Activated CD4-positive, CD25-positive, alpha-beta regulatory T cell (primary cell): ENCODE measurements at places on chromosomes 5 and 9.

DNA sequence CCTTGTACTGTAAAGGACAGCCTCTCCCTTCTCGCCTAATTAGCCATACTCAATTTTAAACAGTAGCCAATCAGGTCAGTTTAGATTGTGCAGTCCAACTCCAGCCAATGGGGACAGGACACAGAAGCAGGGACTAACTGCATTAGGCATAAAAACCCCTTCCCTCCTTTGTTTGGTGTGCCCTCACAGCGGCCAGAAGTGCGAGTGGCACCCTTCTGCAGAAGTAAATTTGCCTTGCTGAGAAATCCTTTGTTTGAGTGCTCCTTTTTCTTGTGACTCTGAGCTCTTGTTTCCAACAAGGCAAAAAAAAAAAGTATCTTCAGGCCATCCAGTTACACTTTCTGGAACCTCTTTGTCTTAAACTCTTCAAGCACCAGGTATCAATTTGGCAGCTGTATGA is 97.4 kb downstream of the FAM114A2 start:
- DNase-seq: no peak

- DNase-seq: no peak
Observed at GRCh38 chr5:7418276-7418675, 22.3 kb downstream of the ADCY2 start.

- DNase-seq: no peak
Observed at GRCh38 chr9:95605816-95606488, 89.2 kb upstream of the PTCH1 start.

DNA sequence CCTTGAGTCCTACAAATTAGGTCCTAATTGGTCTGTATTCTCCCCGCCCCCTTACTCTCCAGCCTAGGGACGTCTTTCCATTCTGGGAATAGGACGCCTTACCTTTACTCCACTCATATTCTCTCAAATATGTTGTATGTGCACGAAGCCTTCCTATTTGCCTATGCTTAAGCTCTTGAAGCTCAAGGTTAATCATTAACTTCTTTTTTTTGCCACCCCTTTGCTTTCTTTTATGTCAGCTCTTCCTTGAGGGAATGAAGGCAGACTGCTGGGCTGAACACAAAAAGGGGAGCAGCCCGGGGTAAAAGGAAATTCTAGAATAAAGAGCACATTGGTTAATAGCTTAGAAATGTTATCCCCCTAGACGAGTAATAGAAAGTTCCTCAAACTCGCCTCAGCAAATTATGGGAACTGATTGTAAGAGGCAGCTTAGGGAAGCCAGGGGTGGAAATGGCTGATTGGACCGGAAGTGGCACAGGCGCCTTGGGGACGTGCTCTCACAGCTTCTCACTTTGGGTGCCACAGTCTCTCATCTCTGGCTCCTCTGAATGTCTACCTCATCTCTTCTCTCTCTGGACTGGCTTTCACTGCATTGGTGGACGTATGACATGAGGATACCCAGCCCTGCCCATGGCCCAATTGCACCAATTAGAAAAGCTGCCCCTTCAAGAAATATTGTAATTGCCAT is 122.3 kb upstream of the IL12B start:
- DNase-seq: no peak

DNA sequence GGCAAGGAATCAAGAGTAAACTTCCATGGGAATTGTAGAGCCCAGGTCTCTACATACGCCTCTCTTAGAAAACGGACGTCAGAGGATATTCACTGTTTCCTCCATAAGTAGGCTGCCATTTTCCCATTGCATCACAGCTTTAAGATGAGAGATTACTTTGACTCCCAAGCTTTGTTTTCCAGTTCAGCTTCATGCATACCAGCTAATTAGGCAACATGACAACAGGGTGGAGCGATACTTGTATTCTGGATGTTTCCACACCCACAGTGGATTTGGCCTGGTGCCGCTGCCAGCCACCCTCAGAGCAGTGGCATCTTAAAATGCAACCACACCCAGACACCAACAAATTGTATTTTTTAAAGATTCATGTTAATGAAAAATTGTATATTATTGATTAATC is 20.9 kb upstream of the SPINK5 start:
- no peak for DNase-seq

GRCh38 chr5:173961418-173961817 is 27.6 kb upstream of the C5orf47 start:
- no peak for DNase-seq

DNA sequence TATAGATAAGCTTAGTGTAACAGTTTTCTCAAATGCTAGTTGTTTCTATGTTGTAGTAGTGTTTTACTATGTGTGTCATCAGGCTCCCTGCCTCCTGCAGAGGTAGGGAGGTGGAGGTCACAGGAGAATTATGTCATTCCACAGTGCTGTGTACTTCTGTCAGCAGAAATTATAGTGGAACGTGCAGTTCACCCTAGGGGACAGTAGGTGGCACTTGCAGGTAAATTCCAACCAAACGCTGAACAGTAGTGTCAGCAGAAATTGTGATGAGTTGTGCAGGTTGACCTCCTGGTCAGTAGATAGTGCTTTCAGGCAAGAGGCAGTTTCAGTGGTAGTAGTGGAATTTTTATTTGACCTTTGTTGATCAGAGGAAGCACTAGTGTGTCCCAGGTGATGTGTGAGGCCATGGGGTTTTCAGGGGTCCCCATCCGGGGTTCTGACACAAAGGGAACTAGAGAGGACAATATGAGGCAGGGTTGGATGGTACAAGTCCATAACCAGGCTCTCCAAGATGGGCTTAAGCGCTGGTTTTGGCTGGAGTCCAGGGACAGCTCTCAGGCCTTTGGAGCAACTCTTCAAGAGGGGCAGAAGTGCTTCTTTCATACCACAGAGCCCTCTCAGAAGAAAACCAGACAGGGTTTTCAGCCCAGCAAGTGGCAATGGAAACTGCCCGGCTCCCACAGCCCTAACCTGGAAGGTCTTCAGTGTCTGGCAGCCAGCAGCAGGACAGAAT is 402.9 kb downstream of the CYLC2 start:
- DNase-seq: no peak

- DNase-seq: no peak
Observed at GRCh38 chr5:67989456-67989855, 226.1 kb upstream of the PIK3R1 start.

GRCh38 chr5:2374703-2375102 is 376.8 kb downstream of the IRX2 start:
- no peak for DNase-seq

DNA sequence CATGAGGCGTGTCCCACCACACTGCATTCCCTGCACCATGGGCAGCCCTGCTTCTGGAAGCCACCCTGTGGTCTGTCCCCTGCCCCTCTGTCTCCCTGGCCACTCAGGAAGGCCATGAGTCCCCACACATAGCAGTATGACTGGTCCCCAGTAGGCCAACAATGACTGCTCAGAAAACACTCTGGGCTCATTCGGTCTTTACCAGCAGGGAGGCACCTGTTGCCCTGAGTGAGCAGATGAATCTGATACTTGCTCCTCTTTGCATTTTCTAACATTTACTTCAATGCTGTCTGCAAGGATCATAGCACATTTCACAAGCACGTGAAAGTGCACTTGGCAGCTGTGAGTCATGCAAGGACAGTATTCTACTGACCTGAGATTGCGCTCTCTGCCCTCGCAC is 365.4 kb upstream of the IRX1 start:
- DNase-seq: no peak

DNA sequence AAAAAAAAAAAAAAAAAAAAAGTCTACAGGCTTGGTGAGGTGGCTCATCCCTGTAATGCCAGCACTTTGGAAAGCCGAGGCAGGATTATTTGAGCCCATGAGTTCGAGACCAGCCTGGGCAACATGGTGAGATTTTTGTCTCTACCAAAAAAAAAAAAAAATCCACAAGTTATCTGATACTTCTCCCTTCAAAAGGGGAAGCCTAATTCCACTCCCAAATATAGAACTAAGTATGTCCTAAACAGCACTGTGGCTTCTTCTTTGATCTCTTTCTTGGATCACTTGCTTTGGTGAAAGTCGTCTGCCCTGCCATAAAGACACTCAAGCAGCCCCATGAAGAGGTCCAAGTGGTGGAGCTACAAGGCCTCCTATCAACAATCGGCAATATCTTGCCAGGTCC is 18.8 kb upstream of the STING1 start:
- DNase-seq: no peak

GRCh38 chr9:124894035-124894740 is 32.3 kb downstream of the ARPC5L start:
- DNase-seq: no peak

DNA sequence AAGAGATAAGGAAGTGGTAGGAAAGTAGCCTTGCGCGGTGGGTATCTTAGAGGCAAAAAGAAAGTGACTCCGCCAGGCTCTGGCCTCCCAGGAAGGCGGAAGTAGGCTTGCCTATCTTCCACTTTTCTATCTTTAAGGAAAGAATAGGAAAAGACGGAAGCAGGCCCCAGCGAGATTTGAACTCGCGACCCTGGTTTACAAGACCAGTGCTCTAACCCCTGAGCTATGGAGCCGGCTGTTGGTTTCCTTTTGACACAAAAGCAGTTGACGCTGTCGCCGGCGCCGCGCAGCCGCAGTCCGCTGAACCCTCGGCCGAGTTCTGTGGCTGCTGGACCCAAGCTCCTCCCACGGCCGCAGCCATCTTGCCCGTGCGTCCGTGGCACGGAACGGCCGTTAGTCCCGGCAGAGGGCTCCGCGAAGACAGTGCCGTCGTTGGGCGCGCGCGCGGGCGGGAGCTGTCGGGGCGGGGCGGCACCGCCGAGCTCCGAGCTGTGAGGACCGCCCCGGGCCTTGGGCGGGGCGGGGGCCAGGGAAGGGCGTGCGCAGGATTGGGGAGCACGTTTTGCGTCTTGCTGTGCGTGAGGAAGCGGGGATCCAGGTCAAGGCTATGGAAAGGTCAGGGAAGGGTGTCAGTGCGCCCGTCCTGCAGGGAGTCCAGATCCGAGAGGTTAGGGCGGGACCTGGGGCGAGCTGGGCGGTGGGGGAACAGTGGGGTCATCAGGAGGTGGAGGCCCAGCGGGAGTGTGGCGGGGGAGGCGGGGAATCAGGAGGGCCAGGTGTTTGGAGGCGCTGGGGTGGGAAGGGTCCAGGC is 13.3 kb downstream of the TRIM7 start:
- DNase-seq: no peak

DNA sequence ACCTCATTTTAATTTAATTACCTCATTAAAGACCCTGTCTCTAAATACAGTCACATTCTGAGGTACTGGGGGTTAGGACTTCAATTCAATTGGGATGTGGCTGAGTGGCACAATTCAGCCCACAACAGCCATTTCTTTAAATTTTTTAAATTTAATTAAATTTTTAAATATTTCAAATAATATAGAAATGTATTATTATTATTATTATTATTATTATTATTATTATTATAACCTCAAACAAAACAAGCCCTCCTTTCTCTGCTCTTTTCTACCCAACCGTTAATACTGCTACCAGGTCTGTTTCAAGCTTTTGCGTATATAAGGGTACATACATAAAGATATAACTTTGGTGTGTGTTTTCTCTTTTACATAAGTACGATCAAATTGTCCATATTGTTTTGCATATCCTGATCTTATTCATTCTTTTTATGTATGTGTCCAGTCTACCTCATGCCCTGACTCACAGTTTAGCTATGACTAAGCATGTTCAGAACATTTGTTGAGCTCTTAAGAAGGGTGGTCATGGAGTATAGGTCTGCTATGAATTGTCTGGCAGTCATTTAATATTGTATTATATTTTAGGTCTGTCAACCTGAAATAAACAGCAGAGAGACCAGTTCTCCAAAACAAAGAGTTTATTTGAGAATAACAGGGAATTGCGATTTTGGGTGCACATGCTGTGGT is 16.1 kb upstream of the RAB14 start:
- no peak for DNase-seq

DNA sequence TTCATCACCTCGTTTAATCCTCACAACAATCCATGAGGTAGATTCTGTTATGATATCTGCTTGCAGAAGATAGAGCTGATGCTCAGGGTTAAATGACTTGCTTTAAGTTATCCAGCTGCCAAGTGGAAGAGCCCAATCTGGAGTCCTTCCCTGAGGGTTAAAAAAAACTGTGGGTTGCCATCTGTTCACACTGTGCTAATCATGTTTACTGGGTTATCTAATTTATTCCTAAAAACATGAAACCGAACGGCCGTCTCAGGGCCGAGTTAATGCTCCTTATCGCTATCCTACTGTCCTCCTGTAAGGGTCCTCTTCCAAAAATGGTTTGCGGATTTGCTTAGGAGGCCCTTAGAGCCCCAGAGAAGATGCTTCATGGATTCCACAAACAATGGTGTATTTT is 153.3 kb downstream of the YIPF5 start:
- DNase-seq: no peak

- DNase-seq: no peak
Observed at GRCh38 chr9:37839496-37840461, 39.2 kb downstream of the DCAF10 start.

GRCh38 chr5:2029206-2029605 is 146.5 kb upstream of the IRX4 start:
- DNase-seq: no peak

DNA sequence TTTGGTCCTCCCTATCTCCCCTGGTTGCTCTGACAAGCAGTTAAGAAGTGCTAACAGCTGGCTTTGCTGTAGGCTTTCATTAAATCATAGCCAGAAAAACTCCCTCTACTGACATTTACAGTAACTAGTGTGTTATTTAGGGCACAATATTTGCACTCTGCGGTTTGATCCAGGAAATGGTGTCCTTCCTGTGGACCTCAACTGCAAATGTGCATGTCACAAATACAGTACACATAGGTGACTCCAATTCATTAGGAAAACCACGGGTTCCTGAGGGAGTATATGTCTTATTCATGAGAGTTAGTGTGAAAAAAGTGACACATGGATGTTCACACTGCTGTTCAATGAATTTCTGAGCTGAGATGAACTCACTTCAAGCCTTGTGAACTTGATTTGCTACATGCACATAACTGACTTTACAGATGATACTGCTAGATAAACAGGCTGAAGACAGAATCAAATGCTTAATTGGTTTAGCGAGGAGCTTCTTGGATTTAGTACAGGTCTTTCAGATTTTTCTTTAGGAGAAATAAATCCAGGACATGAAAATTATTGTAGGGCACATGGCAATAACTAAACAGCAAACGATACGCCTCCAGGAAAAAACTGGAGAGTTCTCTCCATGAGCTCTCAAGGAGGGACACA is 281.5 kb downstream of the EFNA5 start:
- no peak for DNase-seq

- no peak for DNase-seq
Observed at GRCh38 chr5:173234129-173234790, 746 bp downstream of the NKX2-5 start.

GRCh38 chr5:16867577-16867953 is 68.5 kb downstream of the MYO10 start:
- no peak for DNase-seq

GRCh38 chr9:13992138-13993088 is 321.5 kb downstream of the NFIB start:
- no peak for DNase-seq

- no peak for DNase-seq
Observed at GRCh38 chr5:149541893-149542292, 9.3 kb downstream of the CSNK1A1 start.

DNA sequence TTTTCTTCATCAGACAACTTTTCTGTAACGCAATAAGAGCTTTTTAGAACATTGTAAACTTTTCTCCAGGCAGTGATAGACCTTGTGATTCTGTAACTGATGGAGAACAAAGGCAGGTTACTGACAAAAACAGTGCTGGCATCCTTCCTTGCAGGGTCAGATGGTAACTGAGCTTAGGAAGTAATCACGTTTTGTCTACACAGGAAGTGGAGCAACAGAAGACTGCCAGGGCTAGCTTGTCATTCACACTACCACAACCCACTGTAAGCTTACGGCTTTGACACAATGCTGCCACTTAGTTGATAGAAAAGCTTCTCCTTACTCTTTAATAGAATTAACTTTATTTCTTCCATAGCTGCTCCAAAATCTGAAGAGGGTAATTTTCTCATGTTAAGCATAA is 46.8 kb downstream of the FBN2 start:
- DNase-seq: no peak

- DNase-seq: peak; percentile 14
Observed at GRCh38 chr5:172178991-172179989, 8.7 kb downstream of the STK10 start.
